ENCODE measurements at places on chromosomes 11 and 22.

- no peak for DNase-seq
Observed at GRCh38 chr11:119318240-119319135, 1.6 kb upstream of the MCAM start.

DNA sequence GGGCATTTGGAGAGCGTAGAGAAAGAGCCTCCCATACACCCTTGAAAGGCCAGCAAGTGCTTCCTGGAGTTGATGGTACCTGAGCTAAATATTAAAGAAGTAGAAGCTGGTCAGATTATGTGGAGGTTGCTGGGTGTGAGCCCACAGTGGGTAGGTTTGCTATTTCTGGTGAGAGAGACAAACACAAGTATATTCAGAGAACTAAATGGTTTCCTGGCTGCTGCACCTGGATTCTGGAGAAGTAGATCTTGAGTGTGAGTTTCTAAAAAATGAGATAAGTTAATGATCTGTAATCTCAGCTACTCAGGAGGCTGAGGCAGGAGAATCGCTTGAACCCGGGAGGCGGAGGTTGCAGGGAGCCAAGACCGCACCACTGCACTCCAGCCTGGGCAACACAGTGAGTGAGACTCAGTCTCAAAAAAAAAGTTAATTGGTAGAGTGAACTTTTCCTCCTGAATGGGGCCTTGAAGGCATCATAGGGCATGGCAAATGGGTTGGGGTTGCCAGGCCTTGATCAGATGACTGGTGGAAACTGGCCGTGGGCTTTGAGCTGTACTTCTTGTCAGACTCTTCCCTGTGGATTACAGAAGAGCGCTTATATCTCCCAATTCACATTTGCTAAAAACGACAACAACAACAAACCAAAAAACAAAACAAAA, 75.8 kb downstream of the ADAMTS15 start:
- DNase-seq, result no peak

DNA sequence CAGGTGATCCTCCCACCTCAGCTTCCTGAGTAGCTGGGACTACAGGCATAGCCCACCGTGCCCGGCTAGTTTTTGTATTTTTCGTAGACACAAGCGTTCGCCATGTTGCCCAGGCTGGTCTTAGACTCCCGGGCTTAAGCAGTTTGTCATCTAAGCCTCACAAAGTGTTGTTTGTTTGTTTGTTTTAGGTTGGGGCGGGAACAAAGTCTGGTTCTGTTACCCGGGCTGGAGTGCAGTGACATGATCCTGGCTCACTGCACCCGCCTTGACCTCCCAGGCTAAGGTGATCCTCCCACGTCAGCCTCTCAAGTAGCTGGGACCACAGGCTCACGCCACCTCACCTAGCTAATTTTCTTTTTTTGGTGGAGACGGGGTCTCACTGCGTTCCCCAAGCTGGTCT, 12.6 kb downstream of the IRF7 start:
- no peak for DNase-seq

DNA sequence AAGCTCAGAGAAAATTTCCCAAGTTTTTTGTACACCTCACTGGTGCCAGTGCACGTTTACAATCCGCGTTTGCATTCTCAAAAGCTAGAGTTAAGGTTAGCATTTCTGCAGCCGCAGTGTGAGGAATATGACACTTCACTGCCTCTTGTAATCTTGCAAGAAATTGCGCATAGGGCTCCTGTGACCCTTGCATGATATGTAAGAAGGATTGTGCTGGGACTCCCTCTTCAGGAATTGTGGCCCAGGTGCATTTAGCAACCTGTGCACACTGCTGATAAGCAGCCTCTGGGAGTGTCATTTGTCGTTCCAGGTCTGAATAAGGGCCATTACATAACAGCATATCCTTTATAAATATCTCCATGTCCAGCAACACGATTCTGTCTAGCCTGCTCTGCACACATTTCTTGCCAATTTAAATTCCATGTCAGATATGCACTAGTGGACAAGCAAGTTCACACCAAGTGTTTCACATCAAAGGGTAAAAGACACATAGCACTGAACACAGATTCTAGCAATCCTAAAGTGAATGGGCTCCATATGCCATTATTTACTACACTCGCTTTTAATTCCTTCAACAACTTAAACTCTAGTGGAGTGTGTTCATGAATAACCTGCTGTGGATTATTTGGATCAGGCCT, 69.2 kb upstream of the INCENP start:
- peak; percentile 45 for DNase-seq

- peak; percentile 73 for DNase-seq
Observed at GRCh38 chr22:25563761-25564319, 635 bp upstream of the GRK3 start.

- DNase-seq, result no peak
Observed at GRCh38 chr22:35230839-35231584, 26.3 kb upstream of the HMGXB4 start.

DNA sequence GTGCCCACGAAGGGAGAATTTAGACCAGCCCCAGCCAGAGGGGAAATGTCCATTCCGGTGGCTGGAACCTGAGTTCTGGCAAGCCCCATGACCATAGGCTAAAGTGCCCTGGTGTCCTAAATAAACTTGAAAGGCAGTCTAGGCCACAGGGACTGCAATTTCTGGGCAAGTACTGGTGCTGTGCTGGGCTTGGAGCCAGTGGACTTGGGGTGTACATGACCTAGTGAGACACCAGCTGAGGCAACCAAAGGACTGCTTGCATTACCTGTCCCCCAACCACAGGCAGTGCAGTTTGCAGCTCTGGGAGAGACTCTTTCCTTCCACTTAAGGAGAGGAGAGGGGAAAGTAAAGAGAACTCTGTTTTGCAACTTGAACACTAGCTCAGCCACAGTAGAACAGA, 23.7 kb downstream of the RRP8 start:
- no peak for DNase-seq

DNA sequence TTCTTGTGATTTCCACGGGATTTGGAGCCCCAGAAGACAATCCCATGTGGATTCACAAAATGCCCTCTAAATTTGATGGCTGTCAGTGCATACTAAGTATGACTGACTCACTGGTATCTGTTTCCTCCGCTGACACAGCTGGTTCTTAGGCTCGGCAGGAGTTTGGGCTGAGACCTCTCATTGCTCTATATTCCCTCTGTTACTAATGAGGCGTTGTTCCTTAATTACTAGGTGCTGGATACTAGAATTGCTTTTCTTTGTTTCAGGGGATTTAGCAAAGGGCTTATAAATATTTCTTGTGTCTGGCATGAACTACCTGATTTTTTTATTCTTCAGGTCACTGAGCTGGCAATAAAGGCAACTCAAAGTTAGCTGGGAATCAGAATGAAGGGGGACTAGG, 53.2 kb upstream of the EHF start:
- DNase-seq, result no peak

DNA sequence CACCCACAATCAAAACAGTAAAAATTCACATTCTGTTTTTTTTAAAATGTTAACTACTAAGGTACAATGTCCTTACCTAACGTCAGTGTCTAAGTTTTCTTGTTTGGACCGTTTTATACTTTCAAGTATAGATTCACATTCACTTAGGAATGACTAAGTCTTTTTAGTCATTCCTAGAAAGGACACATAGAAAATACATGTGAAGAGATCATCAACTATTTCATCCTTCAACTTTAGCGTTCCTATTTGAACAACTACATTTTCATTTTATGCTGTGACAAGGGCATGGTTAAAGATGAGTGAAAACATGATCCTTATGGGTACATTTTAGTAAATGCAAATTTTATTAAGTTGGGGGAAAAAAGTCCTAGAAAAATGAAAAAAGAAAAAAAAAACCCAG, 62.8 kb downstream of the DDX10 start:
- DNase-seq, result no peak

GRCh38 chr11:109309153-109309552, 112.8 kb upstream of the C11orf87 start:
- DNase-seq, result no peak

DNA sequence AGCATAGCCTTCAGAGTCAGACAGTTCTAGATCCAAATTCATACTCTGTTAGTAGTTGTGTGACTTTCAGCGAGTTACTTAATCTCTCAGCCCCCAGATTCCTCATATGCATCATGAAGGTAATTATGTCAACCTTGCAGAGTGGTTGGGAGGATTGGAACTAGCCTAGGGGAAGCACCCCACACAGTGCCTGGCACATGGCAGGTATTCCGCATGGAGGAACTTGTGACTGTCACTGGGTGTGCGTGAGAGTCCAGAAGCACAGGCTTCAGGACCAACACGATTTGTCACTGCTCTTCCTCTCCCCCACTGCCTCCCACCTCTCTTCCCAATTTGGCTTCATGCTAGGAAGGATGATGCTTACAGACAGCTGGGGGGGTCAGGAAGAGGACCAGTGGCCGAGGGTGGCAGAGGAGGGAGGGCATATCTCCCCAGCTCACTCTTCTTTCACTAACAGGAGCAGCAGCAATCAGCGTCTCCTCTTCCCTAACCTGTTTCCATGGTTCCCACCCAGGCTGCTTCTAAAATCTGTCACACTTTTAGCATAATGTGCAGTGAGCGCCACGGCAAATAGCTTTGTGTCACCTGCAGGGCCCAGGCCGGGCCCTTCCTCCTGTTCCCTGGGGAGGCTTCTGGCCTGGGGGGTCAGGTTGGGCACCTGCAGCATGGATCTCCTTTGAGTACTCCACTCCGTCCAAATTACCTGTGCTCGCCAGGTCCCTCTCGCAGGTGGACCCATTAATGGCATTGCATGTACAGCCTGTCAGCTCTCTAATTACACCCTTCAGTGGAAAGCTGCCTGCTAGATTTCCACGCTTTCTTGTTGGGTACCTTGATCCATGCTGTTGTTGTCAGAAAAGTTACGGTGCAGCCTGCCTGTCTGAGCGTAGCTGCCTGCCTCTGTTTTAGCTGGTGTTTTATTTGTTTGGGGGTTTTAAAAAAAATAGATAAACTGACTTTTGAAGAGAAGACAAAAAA, 400.4 kb downstream of the NXPE2 start:
- no peak for DNase-seq

DNA sequence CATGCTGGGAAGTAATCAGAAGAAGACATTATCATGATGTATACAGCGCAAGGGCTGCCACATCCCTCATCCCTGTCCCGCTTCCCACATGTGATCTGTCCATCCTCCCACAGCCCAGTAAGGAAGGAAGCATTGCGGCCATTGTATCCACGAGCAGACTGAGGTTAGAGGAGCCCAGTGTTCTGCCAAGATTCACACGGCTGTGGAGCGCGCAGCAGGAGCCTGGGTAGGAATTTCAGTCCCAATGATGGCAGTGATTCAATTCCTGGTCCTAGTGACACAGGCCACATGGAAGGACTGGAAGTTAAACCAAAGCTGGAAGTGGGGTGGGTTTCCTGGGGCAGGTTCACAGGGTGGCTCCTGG, 89.2 kb downstream of the RTL6 start:
- DNase-seq, result no peak

DNA sequence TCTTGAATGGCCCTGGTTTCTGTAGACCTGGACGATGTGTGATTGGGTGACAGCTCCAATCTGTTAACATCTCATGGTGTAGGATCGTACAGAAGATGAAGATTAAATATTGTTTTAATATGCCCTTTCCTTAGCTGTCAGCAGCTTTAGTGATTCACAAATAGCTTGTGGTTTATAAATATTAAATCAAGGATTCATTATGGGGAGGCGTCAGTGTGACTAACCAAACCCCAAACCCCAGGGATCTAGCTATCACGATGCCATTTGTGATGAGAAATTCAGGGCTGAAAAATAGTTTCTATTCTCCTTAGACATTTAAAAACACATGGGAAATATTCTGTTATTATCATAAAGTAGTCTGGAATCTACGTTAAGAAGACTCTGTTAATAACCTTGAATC, 73.4 kb downstream of the NCAM1 start:
- no peak for DNase-seq

DNA sequence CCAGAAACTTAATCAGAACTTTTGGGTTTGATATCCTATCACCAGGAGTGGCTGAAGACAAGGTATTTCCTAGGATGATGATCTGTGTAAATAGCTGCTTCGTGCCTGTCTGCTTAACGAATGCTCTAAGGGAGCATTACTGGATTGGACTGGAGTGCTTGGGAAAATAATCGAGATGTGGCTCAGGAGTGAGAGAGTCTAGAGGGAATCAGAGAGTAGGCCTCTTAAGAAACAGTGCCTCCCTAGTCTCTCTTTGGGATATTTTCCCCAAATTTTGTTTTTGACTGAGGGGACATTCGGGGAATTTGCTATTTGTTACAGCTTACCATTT, 2.5 kb downstream of the MAML2 start:
- no peak for DNase-seq

GRCh38 chr22:30743257-30744020, 48.8 kb downstream of the OSBP2 start:
- no peak for DNase-seq

- DNase-seq, result no peak
Observed at GRCh38 chr11:101458161-101458560, 125.6 kb downstream of the TRPC6 start.

DNA sequence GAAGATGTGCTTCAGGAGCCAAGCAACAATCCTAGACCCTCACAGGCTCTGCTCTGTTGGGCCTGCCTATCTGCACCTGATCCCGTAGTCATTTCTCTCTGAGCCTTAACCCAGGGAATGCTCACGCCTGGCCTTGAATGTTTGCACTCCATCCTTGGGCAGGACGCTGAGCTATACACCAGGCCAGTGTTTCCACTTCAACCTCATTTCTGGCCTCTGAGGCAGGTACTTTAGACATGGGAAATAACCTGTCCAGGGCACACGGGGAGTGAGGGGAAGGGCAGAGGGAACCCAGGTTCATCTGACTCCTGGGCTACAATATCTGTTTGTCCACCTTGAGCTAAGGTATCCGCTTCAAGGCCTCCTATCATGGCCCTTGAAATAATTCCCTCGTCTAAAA, 9.9 kb downstream of the RSPH14 start:
- no peak for DNase-seq

- DNase-seq, result no peak
Observed at GRCh38 chr11:13174090-13174489, 103.5 kb upstream of the BMAL1 start.

DNA sequence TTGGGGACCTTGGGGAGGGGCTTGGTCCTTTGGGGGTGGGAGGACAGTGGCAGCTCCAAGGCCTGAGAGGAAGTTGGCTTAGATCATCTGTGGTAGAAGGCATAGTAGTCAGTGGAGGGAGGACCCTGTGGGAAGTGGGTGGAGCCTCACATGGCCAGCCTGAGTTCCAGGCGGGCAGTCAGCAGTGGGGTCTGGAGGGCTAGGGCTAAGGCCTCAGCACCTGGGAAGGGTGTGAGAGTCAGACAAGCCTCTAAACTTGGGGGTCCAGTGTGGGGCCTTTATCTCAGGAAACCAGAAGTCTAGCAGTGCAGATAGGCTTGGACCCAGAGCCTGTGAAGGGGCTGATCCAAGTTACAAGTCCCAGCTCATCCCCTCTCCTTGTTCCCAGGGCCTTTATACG, 4.0 kb downstream of the NLRX1 start:
- peak; percentile 26 for DNase-seq

GRCh38 chr22:46025973-46026898, 49.3 kb upstream of the WNT7B start:
- no peak for DNase-seq

Data from CD4-positive, alpha-beta T cell treated with Interleukin-15 for 1 hour (primary cell).